Fibroblast of lung (primary cell): ENCODE measurements at places on chromosomes 16 and 17. TPM values are rescaled to one million over a fixed set of nuclear protein-coding genes. Genes with fewer than 3 reads are reported as not detected.

The SMG1 gene
- total RNA-seq = 62.1 and 101 TPM in 2 replicates

DNA sequence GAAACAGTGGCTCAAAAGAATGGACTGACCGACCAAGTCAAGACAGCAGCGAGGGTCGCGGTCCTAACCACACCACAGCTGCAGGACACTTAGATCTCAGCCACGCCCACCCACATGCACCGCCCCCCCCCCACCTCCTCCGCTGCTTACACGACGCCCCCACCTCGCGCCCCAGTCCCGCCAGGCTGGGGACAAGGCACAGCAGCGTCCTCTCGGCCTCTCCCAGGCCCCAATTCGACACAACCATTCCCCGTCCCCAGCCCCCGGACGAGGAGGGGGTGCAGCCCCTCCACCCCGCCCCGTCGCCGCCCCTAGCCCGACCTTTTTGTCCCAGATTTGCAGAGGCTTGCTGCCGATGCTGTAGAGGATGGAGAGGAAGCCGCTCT lies 477 bp downstream of the CFAP20 start:
- no peak for DNase-seq

DNA sequence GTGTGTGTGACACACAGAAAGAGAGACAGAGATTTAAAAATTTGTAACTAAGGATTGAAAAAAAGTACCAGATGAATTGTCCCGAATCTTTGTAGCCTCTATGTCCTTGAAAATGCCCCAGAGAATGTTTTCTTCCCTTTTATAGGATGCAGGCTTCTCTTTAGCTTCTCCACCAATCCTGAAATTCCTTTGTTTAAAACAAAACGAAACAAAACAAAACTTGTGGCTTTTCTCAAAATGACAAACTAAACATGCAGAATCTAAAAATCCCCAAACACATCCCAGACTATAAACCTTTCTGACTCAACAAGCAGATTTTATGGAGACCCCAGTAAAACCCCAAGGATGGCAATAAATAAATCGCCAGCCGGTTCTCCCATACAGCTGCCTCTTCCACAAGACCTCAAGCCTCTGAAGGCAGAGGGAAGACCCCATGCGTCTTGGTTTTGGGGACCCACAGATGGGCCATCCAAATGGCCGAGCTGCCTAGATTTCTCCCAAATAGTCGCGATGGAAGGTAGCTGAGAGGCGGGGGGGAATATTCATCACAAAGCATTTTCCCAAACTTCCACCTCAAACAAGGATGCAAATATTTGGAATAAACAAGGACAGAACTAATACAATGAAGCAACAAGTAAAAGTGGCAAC lies 269.5 kb upstream of the FOXF1 start:
- DNase-seq = no peak

DNA sequence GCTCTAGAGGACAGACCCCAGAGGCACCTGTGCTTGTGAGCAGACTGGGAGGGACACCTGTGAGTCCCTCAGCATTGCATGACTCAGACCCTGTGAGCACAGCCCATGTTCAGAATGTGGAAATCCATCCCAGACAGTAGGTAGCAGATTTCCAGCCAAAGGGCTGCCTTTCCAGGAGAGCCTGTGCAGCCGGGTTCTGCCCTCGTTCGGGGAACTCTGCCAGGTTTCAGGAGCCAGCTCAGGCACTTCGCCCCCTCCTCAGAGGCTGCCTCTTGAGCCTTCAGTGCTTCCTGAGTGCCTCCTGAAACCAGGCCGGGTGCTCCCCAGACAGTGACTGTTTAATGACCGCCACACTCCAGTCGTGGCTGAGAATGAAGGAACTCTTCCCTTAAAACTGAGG lies 23.3 kb upstream of the SDR42E2 start:
- no peak for DNase-seq

The FGF11 gene
- total RNA-seq = 0.33 and 1.3 TPM in 2 replicates

The OMG gene
- 26.8 and 57.0 TPM in 2 replicates for total RNA-seq
